ENCODE measurements at places on chromosomes 2 and 18.

DNA sequence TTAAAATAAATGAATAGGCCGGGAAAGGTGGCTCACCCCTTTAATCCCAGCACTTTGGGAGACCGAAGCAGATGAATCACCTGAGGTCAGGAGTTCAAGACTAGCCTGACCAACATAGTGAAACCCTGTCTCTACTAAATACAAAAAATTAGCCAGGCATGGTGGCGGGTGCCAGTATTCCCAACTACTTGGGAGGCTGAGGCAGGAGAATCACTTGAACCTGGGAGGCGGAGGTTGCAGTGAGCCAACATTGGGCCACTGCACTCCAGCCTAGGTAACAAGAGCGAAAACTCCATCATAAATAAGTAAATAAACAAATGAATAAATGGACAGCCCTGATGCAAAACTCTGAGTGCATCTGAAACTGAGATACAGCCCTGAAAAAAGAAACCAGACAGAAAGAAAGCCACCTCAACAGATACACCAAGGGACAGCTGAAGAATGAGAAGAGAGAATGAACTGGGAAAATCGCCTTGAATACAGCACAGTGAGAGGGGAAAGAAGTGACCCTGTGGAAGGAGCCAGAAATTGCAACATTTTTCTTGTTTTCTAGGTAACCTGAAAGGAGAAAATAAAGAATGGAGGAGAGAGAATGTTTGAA lies 64.4 kb downstream of the TRABD2A start:
- no peaks in the 10 kb centered on the region for H3K36me3 ChIP-seq
- H3K4me1 ChIP-seq = peaks cover 11% of the 10 kb centered on the region
- no peak overlapping the region for H3K4me3 ChIP-seq
- H3K27ac ChIP-seq = no peak overlapping the region

DNA sequence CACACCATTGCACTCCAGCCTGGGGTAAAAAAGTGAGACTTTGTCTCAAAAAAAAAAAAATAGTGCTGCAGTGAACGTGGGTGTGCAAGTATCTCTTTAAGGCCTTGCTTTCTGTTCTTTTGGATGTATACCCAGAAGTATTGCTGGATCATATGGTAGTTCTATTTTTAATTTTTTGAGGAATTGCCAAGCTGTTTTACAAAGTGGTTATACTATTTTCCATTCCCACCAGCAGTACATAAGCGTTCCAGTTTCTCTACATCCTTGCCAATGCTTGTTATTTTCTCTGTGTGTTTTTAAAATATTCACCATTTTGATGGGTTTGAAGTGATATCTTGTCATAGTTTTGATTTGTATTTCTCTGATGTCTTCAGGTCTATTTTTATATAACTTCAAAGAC lies 13.1 kb downstream of the ARMC9 start:
- no peak overlapping the region for H3K4me3 ChIP-seq
- H3K27me3 ChIP-seq = no peaks in the 10 kb centered on the region
- no peaks in the 10 kb centered on the region for H3K4me1 ChIP-seq

DNA sequence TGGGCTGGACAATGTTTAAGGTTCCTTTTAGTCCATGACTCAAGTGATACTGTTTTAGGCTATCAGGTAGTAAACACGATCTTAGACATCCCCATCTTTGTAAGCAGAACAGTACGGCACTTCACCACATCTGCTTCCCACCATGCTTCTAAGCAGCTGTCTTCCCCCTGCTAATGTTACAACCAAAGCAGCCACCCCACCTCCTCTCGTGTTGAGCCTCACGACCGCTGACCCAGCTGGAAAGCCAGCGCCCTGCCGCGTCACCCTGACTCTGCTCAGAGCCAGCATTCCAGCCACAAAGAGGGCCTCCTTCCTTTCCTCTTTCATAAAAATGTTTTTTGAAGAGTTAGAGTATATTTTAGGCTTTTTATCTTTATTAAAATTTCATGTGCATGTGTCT lies 9.4 kb downstream of the MTERF4 start:
- no peaks in the 10 kb centered on the region for H3K27me3 ChIP-seq
- no peak for DNase-seq
- no peaks in the 10 kb centered on the region for H3K4me1 ChIP-seq
- no peak overlapping the region for H3K27ac ChIP-seq
- peaks cover 83% of the 10 kb centered on the region for H3K36me3 ChIP-seq

DNA sequence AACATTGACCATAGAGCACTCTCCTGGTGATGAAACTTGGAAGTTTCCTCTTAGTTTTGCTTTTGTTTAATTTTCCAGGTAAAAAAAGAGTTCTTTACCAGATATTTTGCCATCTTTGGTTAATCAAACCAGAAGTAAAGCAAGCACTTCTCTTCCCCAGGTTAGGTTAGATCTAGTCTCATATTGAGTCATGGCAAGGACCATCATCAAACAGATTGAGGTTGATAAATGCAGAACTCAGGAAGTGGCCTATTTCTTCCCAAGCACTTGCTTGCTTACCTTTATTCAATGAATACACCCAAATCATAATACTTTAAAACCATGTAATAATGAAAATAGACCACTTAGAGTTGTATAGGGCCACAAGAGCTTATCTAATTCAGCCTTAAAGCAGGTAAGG lies 23.4 kb downstream of the DNAH6 start:
- H3K4me3 ChIP-seq = no peak overlapping the region

- no peak for DNase-seq
- H3K36me3 ChIP-seq = no peaks in the 10 kb centered on the region
- H3K4me3 ChIP-seq = no peak overlapping the region
- peaks cover 11% of the 10 kb centered on the region for H3K4me1 ChIP-seq
Observed at GRCh38 chr2:127169066-127169660, 50.9 kb downstream of the CYP27C1 start.

DNA sequence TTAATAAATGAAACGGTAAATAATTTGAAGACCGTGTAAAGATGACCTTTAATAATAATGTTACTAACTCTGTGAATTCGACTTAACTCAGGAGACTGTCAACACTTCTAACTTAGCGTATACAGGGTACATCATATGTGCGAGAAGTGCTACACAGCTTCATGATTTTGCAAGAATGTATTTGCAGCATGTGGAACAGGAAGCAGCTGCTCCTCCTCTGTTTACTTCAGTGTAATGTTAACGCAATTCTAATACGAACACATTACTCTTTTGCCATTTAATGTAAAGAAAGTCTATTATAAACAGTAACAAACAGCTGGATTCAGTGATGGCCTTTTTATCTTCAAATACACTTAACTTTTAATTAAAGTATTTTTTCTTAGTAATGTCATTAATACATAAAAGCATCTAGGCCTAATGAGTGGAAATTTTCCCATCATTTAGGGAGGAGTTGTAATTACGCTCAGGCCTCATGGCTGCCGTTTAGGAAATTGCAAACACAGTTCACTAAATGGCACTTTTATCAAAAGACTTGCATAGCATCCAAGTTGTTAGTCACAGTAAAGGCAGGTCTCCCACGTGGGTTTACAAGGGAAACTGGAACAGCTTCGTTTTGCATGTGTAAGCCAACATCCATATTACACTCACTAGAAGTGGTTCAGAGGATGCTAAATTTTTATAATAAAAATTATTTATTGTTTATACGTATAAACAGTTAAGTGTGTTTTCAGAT lies 635.7 kb downstream of the FBXO15 start:
- no peaks in the 10 kb centered on the region for H3K36me3 ChIP-seq
- no peak for DNase-seq
- H3K27ac ChIP-seq = no peak overlapping the region
- H3K27me3 ChIP-seq = no peaks in the 10 kb centered on the region
- no peak overlapping the region for H3K4me3 ChIP-seq

GRCh38 chr18:31503011-31503410 lies 5.0 kb downstream of the DSG2 start:
- no peaks in the 10 kb centered on the region for H3K36me3 ChIP-seq
- H3K4me3 ChIP-seq = no peak overlapping the region
- H3K4me1 ChIP-seq = peaks cover 8% of the 10 kb centered on the region

DNA sequence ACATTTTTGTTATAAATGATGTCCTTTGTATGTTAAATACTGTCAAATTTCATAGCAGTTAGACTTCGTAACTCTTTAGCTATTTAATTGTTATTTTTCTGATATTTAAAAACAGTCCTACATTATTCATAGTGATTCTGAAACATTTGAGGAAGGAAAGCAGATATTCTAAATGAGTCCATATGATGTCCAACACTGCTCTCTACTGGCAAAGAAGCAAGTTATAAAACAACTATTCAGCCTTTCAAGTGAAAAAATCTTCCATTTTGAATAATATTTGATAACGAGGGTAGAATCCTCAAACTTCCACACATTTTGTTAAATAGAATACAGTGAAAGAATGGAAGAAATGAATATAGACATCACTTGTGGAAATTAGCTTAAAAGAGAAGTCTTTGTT lies 220.8 kb downstream of the GULP1 start:
- no peak for DNase-seq
- no peaks in the 10 kb centered on the region for H3K27me3 ChIP-seq
- H3K4me3 ChIP-seq = no peak overlapping the region

GRCh38 chr2:63983986-63984605 lies 35.1 kb downstream of the VPS54 start:
- no peaks in the 10 kb centered on the region for H3K4me1 ChIP-seq
- H3K36me3 ChIP-seq = peaks cover 45% of the 10 kb centered on the region
- no peak overlapping the region for H3K4me3 ChIP-seq

DNA sequence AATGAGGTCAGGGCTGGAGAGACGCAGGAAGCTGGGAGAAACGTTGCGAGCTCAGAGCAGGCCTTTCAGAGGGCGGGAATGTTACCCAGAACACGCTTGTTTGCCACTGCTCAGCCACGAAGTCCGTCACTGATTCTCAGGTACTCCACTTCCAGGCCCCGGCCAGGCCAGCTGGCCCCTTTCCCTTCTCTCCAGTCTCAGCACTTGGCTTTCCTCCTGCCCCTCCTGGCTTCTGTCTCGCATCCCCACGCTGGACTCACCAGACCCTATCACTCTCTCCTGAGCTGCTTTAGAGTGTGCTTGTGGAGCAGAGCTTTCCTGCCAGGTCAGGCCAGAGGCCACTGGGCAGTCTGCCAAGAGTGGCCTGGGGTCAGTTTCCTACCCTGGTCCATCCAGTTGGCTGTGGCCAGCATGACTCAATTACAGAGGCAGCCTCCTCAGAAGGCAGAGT lies 151.4 kb downstream of the TWIST2 start:
- DNase-seq = no peak
- H3K36me3 ChIP-seq = no peaks in the 10 kb centered on the region
- H3K4me1 ChIP-seq = no peaks in the 10 kb centered on the region
- H3K4me3 ChIP-seq = no peak overlapping the region
- H3K27me3 ChIP-seq = no peaks in the 10 kb centered on the region

DNA sequence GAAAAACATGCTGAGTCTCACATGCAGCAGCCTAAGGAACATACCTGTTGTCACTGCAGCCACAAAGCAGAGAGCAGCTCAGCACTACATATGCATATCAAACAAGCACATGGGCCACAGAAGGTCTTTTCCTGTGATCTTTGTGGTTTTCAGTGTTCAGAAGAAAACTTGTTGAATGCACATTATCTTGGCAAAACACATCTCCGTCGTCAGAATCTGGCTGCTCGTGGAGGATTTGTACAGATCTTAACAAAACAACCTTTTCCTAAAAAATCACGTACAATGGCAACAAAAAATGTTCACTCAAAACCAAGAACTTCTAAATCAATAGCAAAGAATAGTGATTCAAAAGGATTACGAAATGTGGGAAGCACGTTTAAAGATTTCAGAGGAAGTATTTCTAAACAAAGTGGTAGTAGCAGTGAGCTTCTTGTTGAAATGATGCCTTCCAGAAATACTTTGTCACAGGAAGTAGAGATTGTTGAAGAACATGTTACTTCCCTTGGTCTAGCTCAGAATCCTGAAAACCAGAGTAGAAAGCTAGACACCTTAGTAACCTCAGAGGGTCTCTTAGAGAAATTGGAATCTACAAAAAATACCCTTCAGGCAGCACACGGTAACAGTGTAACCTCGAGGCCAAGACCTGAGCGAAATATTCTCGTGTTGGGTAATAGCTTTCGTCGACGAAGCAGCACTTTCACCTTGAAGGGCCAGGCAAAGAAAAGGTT lies 34.1 kb downstream of the ZNF407 start:
- no peaks in the 10 kb centered on the region for H3K27me3 ChIP-seq
- peaks cover 29% of the 10 kb centered on the region for H3K36me3 ChIP-seq
- H3K4me1 ChIP-seq = peaks cover 30% of the 10 kb centered on the region
- H3K4me3 ChIP-seq = peak overlapping the region; percentile 50

GRCh38 chr2:40353231-40353630 lies 98.7 kb downstream of the SLC8A1 start:
- H3K27ac ChIP-seq = no peak overlapping the region
- no peaks in the 10 kb centered on the region for H3K27me3 ChIP-seq
- peaks cover 18% of the 10 kb centered on the region for H3K4me1 ChIP-seq
- DNase-seq = no peak

DNA sequence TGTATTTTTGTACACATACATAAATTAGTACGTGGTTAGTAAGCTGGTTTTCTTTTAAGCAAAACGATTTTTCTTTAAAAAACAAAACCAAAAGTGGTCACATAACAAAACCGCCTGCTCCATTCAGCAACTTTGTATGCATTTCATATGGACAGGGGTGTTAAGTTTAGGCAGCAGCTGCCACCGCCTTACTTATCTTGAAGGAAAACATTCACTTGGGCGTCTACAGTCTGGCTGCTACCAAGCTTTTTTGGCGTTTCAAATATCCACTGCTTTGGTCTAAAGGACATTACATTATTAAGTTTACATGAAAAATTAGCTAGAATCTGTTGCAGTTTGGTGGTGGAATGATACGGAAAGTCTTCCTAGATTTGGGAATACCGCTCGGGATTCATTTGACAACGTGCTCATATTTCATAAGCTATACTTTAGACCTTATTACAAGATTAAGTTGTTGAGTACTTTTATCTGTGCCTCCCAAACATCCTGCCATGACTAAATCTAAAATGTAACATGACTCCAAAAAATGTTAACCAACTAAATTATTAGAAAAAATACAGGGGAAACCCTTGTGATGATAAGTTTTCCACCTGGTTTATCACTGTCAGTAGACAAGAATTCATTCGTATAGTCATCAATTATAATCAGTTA lies 214.8 kb downstream of the NEDD4L start:
- H3K27ac ChIP-seq = no peak overlapping the region
- no peak overlapping the region for H3K4me3 ChIP-seq
- no peaks in the 10 kb centered on the region for H3K36me3 ChIP-seq
- no peaks in the 10 kb centered on the region for H3K27me3 ChIP-seq

DNA sequence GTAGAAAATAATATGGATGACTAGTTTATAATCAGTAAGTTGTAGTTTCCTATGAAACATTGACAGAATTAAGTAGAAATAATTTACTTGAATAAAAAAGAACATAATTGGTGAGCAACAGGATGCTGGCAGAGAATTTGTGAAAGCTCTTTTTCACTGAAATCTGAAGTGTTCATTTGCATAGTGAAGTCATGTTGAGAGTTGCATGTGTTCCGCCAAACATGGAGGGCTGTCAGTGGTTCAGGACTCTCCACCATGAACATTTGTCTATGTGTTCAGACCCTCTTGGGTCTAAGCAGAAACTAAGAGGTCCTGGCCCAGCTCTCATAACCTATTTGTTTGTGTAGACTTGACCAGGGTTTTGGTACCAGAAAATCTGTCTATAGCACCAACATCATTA lies 182.5 kb upstream of the LINC00305 start:
- H3K27ac ChIP-seq = no peak overlapping the region
- DNase-seq = no peak
- no peaks in the 10 kb centered on the region for H3K4me1 ChIP-seq
- H3K36me3 ChIP-seq = no peaks in the 10 kb centered on the region
- H3K27me3 ChIP-seq = no peaks in the 10 kb centered on the region

Measured in CD14-positive monocyte (primary cell).